ENCODE measurements at places on chromosomes 11 and 22.

DNA sequence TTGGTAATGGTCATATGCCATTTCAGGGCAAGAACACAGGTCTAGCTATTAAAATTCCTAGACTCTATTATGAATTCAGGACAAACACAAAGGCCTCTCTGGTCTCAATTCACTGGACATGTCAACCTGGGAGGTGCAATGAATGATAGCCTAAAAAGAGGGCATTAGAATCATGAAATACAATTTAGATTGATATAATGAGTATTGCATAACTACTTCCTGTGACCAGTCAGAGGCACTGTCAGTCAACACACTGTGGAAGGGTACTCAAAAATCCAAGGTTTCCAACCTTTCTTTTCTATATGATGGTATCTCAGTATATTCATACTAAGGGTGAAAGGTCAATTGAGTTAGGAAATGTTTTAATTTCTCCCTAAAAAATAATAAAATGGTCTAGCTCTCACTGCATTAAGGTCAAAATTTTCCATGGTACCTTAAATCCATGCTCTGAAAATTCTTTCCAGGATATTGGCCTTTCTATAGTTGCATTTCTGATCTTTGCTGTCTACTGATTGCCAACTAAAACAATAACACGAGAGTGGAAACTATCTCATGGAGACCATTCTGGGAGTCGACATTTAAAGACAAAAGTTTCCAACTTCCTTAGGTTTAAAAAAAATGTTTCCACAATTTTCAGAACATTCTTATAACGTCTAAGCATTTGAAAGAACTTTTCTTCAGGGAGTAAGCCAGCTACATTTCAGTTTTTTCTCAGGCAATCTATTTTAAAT is 81.7 kb upstream of the APOA1 start:
- DNase-seq, result no peak

DNA sequence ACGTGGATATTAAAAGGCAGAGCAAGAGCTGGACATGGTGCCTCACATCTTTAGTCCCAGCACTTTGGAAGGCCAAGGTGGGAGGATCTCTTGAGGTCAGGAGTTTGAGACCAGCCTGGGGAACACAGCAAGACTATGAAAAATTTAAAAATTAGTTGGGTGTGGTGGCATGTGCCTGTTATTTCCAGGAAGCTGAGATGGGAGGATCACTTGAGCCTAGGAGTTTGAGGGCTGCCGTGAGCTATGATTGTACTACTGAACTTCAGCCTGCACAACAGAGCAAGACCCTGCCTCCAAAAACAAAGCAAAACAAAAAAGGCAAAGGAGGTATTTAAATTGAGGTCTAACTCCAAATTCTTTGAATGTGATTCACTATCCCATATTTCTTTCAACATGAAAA is 23.5 kb downstream of the RDX start:
- no peak for DNase-seq

DNA sequence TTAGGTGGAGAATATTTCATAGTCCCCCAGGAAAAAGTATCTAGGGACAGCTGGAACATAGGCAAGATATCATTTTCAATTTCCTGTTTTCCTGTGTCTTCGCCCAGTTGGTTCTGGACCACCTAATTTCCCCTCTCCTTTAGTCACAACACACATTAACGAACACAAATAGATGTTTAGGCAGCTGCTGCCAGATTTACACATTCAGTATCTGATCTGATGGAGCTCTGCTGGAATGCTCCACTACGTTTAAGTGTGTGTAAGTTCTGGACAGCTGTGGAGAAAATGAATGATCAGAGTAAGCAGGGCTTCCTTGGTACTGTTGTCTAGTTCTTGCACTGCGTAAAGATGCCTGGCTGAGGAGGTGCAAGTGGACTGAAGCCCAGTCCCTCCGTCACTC is 36.1 kb upstream of the CLPB start:
- no peak for DNase-seq

- peak; percentile 6 for DNase-seq
Measured at GRCh38 chr11:72568861-72569260, 105.4 kb downstream of the PDE2A start.

DNA sequence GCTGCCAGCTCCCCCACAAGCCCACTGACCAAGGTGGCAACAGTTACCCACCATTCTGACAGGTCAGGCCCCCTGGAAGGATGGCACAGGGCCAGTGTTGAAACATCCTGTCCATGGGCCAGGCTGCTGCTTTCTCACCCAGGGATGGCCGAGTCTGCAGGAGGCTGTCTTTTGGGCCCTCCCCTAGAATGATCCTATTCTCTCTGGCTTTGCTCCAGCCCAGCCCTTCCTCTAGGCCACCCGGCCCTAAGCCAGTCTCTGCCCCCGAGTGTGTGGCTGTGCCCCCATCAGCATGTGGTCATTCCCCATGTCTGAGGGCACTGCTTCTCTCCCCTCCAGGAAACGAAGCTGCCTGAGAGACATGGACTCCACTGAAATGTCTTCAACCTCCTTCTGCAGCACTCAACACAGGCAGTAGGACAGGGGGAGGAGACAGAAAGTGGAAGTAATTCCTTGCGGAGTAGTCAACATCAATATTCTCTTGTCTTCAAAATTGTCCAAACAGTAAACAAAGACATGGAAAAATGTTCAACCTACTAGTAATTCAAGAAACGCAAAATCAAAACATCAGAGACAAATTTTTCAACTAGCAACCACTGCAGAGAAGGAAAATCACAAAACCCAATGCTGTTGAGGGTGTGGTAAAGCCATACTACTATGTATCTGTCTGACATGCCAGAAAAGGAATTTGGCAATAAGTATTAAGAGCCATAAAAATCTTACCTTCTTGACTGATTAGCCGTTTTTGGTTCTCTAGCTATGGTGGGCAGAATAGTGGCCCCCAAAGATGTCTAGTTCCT is 5.1 kb upstream of the SCARF2 start:
- no peak for DNase-seq

DNA sequence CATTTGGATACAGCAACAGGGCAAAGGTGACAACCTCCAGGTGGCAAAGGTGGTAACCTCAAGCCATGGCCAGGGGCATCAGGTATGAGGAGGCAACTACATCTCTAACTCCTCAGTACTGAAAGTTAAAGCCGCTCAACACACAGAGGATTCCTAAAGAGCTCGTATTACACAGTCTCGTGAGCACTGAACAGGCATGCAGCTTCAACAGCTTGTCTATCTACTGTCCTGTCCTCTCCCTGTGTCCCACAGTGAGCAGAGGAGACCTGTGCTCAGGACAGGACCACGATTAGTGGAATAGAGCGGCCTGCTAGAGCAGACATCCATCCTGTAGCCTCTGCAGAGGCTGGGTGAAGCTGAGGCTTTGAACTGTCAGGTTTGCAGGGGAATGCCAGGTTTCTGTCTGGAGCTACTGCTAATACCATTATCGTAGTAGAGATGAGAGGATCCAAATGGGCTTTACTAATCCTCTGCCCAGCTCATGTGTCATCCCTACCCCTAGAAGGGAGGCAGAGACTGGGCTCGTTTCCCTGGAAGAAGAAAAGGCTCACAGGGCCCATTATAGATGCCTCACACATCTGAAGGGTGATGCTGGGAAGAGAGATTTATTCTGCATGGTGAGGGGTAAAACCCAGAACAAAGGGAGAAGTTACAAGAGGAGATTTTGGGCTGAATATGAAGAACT is 415.2 kb downstream of the LARGE1 start:
- DNase-seq, result no peak

DNA sequence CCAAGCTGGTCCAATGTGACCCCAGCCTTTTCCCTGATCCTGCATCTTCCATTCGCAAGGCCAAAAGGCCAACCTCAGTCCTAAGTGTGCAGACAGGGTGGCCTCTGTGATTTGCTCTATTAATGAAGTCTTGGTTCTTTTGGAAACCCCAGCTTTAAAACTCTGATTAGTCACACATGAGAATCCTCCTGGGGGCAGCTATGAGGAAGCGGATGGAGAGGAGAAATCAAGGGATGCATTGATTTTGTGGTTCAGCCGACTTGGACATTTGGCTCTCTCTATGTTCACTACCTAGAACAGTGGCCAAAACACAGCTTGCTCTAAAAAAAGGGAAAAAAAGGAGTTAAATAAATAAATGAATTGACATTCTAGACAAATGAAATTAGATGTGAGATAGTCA is 98.6 kb upstream of the USP47 start:
- DNase-seq, result no peak

All from mesenchymal stem cell (in vitro differentiated cells and primary cell).